Activated T-cell treated with anti-CD3 and anti-CD28 coated beads for 48 hours (primary cell): ENCODE measurements at places on chromosomes 3 and 15.

DNA sequence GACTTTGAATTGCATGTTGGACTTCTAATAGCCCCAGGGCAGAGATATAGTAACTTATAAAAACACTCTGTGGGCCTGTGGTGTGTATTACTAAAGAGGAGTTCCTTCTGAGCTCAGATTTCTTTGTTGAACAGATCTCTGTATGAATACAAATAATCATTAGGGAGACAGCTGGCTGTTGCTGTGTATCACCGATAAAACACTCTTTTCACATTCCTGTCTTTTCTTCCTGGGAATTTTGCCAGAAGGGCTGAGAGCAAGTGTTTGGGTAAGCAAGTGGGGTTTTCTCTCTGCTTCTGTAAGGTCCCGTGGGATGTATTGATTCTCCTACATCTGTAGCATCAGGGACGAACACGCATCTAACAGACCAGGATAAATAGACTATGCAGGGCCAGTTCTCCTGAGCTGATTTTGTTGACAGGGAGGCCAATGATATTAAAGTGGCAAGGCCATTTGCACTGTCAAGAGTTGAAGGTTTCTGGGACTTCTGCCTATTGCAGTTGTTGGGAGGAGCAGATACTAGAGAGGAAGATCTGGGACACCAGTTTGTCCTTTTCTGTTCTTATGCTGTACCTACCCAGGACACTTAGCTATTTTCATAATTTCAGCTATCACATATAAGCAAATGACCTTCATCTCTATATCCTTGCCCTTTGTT is 225.9 kb upstream of the CD96 start:
- DNase-seq = no peak

DNA sequence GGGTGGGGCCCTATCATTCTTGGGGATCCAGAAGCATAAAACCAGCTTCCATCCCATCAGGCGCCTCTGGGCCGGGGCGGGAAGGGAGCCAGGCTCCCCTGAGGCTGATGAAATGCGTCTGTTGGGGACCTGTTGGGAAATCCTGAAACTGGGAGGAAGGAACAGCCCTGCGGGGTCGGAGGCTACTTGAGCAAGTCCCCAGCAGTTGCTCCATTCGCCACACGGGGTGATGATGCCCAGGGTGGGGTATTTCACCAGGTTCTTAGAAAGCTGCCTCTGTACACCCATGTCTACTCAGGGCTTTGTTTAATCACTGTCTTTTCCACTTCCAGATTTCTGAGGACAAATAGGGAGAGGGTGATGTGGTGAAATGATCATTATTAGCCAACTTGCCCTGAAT is 25.4 kb upstream of the TSEN2 start:
- DNase-seq = no peak

GRCh38 chr3:158057666-158058065 is 48.6 kb downstream of the SHOX2 start:
- DNase-seq = no peak

GRCh38 chr15:77247116-77247515 is 172.8 kb downstream of the PEAK1 start:
- DNase-seq = no peak

DNA sequence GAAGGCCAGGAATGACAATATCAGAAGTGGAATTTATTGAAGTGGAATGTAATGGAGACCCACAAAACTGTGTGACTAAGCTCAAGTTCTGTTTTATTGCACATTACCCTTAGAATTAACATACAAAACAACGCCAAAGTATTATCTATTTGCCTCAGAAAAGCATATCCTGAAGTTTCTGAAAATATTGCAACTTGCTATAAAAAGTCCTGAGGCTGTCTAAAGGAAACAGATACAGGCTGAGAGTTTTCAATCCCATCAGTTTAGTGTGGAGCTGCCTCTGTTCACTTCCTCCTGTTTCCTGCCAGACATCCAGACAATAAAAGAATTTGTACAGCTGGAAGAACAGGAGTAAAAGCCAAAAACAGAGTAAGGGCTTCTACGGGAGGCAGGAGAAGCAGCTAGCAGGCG is 108.8 kb downstream of the FBN1 start:
- no peak for DNase-seq

DNA sequence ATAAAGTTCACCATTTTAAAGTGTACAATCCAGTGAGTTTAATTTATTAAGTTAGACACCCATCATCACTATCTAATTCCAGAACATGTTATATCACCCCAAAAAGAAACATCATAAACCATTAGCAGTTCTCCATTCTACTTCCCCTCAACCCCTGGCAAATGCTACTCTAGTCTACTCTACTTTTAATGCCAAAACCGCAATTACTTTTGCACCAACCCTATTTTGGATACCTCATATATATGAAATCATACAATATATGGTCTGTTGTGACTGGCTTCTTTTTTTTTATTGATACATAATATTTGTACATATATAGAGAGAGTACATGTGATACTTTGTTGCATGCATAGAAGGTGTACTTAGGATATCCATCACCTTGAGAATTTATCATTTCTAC is 190.5 kb upstream of the RARB start:
- no peak for DNase-seq

DNA sequence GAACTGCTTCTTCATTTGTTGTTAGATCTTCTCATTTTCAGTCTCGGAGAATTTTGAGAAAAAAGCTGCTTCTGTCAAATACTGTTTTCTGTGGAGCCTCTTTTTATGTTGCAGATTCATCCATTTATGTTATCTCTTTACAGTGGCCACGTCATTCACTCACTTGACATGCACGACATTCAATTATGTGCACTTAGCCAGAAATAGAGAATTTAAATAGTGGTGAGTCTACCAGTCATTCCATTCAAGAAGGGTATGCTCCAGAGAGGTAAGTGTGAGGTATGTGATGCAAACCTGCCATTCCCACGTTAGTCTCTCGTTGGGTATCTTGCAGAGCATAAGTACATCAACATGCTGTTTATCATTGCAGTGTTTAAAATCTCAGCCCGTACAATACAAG is 9.8 kb downstream of the ARPP19 start:
- no peak for DNase-seq

DNA sequence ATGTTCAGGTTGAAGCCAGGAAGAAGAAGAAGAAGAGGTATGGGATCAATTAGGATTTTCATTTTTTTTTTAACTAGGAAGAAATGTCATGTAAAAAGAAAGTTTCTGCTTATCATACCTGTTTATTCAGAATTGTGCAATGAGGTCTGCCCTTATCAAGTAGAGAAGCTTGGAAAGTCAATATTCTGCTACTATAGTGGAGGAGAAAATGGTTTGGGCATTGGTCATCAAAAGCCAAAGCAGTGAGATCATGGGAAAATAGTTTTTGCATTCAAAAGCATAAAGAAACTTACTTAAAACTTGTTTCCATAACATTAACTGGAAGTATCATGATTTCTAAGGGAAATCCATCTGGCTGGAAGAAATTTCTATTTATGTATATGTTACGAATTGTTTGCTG is 1239.2 kb downstream of the NSUN3 start:
- DNase-seq = no peak

DNA sequence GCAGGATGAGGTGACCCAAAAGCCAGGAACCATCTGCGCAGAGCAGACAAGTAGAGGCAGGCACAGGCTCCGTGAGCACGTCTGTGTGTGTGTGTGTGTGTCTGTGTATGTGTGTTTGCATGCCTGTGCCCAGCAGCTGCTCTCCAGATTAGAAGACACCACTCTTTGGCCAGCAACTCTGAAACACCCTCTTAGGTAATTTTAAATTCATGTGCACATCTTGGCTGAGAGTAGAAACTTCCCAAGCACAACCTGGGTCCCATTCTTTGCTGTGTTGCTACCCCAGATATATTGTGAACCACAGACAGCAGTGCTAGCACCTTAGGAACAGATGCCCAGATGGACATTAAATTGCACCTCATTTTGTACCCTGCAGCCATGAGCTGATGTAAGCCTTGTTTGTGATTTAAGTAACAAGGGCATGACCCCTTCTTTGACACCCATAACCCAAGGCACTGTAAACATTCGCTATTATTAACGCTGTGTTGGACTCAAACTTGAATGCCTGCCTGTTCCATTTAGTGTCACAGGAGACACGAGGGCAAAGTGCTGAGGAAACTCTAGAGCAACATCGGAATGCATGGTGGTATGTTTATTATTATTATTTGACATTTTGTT is at the start of gene FILIP1L:
Gene FILIP1L (minus strand): TSS at position 89 of the 618 bp plus-strand sequence.
- DNase-seq = no peak

DNA sequence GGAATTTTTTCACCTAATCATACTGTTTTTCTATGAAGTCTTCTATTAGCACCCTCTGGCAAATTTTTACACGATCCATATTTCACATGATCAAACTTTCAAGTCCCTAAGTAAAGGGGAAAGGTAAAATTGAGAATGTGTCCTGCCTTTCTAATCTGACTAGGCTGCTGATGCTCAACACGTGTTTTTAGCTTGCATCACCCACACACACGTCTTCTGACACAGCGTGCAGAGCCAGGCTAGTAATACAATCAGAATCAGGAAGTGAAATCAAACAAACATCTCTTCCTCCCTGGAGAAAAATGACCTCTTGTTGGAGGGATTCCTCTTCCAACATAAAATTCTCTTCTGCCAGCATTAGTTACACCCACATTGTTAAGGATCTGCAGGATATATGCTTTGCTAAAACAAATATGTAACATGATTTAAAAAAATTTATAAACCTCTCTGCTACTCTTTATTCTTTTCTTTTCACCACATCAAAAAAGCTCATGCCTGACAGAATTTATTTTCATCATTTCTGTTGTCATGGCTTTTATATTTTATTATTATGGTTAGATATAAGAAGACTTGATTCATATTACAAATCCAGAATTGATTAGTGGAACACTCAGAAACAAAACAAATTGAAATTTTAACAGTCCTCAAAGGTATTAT is 122.4 kb downstream of the RAP2B start:
- peak; percentile 21 for DNase-seq

- DNase-seq = no peak
These were observed 143.2 kb upstream of the TLE3 start for GRCh38 chr15:70240820-70241430.

DNA sequence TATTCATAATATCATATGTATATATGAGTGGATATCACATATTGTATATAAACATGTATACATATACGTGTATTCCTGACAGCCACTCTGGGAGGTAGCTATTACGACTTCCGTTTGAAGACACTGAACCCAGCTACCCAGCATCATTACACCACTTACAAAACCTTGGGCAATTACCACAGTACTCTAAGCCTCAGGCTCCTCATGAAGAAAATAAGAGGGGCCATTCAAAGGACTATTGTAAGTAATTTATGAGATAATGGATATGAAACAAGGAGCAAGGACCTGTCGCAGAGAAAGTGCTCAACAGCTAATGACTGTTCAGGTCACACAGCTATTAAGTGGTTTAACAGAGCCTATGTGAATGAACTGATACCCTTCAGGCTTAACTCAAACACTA is 52.4 kb downstream of the KCNMB2 start:
- DNase-seq = no peak

GRCh38 chr15:75723171-75723846 is 10.7 kb upstream of the CSPG4 start:
- DNase-seq = no peak

DNA sequence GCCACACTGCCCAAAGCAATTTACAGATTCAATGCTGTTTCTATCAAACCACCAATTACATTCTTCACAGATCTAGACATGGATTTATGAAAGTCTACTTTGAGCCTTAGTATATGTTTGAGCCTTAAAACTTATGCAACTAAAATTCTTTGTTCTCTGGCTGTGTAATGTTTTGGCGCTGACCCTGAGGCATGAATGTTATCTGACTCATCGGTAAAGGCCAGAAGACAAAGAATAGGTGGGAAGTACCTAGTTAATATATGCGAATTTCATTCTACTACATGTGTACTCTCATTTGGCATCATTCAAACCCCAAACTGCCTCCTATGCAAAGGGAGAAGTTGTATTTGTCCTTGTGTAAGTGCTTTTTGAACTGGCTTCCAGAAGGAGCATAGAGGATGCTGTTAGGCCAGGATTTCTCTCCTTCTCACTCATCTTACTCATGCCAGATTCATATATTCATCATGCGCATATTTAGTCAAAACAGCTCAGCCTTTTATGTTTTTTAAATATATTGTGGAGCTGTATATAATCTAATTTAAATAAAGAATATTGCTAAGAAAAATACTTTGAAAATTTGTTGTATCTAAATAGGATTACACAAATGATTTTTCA is 204.2 kb downstream of the NFKBIZ start:
- DNase-seq = no peak

DNA sequence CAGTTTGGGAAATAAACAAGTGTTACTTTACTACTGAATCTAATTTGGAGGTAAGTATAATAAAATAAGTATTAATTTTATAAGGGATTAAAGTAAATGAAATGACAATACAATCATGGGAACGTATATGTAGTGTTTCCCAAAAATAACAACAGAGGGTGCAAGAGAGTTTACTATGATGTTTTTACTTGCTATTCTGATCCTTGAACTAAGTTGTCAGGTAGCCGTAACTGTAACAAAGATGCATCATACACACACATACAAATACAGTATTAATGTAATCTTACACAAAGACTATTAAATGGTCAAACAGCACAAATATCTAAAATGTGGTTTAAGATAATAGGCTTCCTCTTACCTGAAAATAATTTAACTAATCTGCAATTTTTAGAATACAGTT is 311.4 kb downstream of the TBC1D5 start:
- DNase-seq = no peak

GRCh38 chr3:72274493-72275330 is 489.8 kb upstream of the PROK2 start:
- no peak for DNase-seq

DNA sequence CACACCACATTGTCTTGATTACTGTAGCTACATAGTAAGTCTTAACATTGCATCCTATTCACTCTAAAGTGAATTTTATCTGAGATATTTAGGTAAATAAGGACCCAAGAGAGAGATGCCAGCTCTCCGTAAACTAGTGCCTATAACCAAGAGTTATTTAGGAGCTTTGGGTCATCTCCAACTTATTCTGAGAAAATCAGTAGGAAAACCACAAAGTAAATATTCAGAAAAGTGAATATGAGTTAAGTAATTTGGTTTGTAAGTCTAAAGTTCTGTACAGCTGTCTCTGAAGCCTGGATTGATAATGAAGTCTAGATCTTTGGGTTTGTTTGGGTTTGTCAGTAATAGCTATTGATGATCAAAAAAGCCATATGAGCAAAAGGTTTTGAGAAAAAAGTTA is 120.0 kb downstream of the FNDC3B start:
- no peak for DNase-seq

DNA sequence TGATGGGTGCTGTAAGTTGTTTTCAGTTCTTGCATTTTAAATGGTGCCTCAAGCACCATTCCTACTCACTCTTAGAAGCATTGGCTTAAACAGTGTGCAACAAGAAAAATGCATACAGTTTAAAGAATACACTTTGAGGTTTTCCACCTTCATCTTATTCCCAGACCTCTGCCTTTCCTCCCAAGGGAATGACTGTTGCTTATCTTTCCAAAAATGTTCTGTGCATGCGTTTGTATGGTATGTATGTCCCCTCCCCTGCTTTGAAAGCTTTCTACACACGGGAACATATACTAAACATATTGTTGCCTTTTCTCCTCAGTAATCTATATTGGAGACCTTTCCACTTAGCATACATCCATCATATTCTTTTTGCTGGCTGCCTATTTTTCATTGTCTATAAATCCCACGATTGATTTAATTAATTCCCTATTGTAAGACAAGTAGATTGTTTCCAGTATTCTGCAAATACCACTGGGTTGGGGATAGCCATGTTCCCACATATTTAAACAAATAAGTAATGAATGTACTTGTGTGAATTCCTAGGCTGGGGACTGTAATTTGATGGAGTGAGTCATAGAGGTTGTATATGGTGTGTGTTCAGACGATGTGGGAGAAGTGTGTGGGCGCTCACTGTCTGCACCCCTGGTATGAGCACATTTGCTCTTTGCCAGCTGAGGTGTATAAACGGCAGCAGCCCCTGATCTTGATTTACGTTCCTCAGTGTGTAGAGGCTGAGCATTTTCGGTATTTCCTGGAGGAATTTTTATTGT is 5.8 kb downstream of the TRAK1 start:
- DNase-seq = peak; percentile 18
